Cortex of kidney (tissue), 1 donor: ENCODE measurements at places on chromosomes 7 and 10.

DNA sequence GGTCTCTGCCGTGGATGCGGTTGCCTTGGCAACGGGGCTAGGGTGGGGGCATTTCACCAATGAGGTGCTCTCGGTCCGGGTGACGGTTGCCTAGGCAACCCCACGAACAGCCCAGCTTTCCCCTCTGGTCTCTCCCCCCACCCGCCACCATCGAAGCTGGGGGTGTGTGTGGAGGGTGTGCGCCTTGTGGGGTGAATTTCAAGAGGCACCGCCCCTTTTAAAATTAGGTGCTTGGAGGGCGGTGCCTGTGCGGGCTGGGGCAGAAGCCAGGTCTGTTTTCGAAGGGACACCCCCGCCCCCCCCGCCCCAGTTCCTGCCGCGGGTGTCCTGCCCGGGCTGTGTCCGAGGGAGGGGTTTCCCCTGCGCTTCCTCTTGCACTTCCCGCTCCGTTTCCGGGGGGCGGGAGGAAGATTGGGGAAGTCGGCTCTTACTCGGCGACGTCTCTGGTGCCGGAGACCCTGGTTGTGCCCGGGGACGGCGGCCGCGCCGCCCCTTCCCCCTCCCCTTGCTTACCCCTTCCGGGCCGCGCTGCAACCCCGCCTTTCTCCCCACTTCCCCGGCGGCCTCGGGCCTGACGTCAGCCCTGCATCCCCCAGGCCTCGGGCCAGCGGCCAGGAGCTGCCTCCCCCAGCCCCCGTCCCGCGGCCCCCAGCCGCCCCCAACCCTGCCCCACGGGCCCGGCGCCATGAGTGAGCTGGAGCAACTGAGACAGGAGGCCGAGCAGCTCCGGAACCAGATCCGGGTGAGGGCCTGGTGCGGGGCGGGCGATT, 2.2 kb downstream of the GNB2 start:
- DNase-seq = no peak

GRCh38 chr10:97123765-97124164, 62.0 kb downstream of the SLIT1 start:
- DNase-seq = no peak

- DNase-seq = no peak
These were observed 45.3 kb downstream of the RASGEF1A start for GRCh38 chr10:43221419-43222209.

- no peak for DNase-seq
These were observed 96.4 kb downstream of the CALD1 start for GRCh38 chr7:134875867-134876266.

DNA sequence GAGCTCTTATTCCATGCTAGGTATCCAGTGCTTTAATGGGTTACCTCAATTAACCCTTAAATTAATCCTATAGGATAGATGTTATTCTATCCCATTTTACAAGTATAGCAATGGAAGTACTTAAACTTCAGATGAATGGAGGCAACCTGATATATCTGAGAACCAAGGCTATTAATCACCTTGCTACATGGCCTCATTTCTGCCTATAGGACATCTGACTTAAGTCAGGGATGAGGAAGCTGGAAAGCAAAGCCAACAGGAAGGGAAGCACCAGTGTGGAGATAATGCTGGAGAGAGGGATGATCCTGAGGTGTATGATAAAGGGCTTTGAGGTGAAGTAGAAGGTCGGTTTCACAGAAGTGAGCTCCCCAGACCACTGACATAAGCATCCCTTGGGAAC, 132.3 kb downstream of the CHN2 start:
- DNase-seq = no peak

DNA sequence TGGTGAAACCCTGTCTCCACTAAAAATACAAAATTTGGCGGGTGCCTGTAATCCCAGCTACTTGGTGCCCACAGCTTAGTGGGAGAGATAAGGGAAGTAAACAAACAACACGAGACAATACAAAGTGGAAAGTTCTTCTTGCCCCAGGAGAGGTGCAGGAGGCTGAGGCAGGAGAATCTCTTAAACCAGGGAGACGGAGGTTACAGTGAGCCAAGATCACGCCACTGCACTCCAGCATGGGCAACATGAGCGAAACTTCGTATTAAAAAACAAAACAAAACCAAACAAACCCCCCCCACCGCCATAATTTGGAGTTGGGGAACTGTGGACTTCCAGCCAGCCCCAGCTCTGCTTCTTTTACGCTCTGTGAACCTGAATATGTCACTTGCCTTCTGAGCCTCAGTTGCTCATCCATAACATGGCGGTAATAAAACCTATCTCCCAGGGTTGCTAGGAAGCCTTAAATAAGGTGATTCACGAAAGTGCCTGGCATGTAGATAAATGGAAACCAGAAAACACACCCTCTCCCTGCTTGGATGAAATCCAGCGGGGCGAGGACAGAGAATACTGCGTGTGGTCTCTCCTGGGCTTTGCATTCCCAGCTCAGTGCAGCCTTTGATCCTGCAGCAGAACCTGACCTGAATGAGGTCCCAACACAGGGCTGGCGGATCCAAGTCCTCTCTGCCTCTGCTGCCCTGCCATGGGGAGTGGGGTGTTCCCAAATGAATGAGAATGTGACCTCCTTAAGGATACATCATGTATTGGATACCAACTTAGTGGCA, 10.2 kb downstream of the MLXIPL start:
- no peak for DNase-seq
